Activated CD4-positive, alpha-beta T cell treated with anti-CD3 and anti-CD28 coated beads, Interleukin-2, amount 10 ng/mL, durations not matched to agents 7 days and 5 days (primary cell): ENCODE measurements at places on chromosomes 6 and 20.

GRCh38 chr20:967796-968742 is 34.0 kb downstream of the RSPO4 start:
- peak; percentile 26 for DNase-seq

DNA sequence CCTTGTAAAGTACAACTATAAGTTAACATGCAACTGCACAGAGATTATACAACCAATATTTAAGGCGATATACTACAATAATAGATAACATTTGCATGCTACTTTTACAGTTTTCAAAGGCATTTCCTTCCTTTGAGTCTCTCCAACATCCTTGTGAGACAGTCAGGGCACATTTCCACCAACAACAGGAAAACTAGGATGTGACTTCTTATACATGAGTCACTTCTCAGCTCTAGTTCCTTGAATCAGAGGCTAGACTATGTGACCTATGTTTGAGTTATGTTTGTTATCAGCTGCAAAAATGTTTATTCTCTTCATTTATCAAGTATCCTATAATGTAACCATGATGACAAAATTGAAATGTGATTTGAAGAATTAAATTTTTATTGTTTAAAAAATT is 51.7 kb upstream of the TFAP2D start:
- DNase-seq, result no peak

- DNase-seq, result no peak
These were observed 108.5 kb downstream of the EPM2A start for GRCh38 chr6:145626857-145627256.

DNA sequence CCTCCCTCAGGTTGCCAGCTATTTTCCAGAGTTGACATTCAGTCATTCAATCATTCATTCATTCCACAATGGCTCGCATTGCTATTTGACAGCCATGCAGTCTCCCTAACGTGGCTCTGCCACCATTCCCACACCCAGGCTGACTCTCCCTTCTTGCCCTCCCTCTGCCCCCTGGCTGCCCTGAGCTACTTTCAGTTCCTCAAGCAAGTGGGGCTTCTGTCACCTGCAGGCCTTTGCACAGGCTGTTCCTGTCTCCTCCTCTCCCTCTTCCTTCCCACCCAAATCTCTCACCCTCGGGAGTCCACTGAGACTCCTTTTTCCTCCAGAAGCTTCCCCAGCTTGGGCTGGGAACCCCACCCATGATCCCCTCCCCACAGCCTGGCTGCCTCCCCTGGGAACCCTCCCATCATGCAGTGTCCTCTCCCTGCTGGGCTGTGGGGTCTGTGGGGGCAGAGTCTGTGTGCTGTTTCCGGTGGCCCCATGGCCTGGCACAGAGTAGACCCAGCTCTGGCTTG is 2.6 kb downstream of the PACSIN1 start:
- DNase-seq, result no peak

DNA sequence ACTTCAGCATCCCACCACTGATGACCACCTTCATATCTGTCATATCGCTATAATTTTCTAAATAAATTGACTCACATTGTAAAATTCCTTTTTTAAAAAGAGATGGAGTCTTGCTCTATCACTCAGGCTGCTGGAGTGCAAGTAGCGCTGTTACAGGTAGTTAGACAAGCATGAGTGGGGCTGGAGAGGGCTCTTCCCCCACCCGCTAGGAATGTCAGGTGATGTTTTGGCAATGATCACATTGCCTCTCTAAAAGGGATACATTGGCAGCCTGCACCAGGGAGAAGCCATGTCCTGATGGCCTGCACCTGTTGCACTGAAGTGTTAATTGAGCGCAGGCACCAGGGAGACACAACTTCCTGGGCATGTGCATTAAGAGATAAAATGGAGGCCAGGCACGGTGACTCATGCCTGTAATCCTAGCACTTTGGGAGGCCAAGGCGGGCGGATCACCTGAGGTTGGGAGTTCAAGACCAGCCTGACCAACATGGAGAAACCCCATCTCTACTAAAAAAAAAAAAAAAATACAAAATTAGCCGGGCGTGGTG is 16.9 kb upstream of the SLC22A16 start:
- DNase-seq, result no peak

GRCh38 chr6:16857969-16858592 is 96.8 kb upstream of the ATXN1 start:
- DNase-seq, result no peak

GRCh38 chr20:16279320-16279719 is 293.9 kb downstream of the KIF16B start:
- no peak for DNase-seq

DNA sequence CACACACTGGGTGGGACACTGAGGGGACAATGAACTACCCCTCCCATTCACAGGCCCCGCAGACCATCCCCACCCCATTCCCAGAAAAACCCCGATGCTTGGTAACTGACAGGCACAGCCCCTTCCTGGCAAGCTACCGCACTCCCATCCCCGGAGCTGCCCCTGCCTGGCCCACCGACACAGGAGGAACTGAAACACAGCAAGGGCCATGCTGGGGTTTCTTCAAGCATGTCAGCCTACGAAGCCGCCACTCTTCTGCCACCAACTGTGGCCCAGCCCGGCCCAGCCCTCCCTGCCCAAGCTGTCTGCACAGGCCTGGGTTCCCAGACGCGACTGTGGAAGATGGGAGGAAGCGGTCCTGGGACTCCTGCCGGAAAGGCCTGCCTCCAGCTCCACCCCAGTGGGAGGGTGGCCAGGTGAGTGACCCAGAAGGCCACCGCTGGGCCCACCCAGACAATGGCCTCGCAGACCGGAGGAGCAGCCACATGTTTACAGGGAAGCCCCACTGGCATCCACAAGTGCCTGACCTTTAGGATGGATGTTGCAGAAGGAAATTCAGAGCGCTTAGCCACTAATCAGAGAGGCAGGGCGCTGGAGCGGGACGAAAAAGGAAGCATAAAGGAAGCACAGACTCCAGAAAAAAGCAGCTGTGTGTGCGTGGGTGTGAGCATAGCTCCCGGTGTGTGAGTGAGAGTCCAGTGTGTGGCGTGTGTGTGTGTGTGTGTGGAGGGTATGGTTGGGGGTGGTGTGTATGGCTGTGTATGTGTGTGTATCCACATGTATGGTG is 91.6 kb downstream of the PRND start:
- no peak for DNase-seq

DNA sequence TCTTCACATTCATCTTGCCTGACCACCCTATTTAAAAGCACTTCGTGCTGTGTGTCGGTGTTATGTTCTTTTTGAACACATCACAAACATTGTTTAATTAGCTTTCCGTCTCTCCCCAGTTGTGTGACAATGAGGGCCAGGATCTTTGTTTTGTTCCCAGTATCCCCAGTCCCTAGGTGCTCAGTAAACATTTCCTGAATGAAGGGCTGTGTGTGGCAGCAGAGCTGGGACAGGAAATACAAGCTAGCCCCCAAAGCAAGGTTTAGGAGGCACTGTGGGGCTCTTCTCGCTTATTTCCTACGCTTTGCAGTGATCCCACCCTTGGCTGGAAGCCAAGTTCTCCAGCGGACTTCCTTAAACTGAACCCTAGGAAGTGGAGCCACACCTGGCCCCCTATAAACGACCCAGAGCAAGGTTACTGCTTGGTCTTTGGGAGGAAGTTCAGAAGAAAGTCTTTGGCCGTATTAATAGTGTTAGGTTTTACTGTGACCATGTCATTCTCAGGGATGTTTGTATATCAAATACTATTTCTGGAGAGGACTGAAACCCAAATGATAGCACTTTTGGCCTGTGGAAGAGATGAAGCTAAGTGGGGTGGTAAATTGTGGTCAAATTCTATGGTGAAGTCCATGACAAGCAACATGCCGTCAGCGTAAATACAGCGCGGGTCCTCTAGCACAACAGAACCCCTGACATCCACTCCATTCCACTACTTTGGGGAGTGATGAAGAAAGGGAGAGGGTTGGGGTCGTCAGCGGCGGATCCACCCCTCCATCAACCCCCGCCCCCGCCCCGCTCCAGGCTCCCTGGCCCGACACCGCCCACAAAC is 570 bp upstream of the FANCE start:
- no peak for DNase-seq

GRCh38 chr20:55160996-55161395 is 685.6 kb downstream of the DOK5 start:
- DNase-seq, result no peak

- no peak for DNase-seq
These were observed 502.0 kb downstream of the QKI start for GRCh38 chr6:163916315-163917081.

- DNase-seq, result no peak
These were observed 59.2 kb downstream of the SCML4 start for GRCh38 chr6:107764684-107765460.

- no peak for DNase-seq
These were observed 572.5 kb upstream of the JAG1 start for GRCh38 chr20:11246251-11246775.
